Dermis microvascular lymphatic vessel endothelial cell (primary cell): ENCODE measurements at places on chromosomes 4 and X. TPM values are rescaled to one million over a fixed set of nuclear protein-coding genes. Genes with fewer than 3 reads are reported as not detected.

The NAA11 gene
- not detected in 2 replicates for total RNA-seq

The PNCK gene
- total RNA-seq = not detected in 2 replicates

The BEX1 gene
- total RNA-seq = not detected in 2 replicates

DNA sequence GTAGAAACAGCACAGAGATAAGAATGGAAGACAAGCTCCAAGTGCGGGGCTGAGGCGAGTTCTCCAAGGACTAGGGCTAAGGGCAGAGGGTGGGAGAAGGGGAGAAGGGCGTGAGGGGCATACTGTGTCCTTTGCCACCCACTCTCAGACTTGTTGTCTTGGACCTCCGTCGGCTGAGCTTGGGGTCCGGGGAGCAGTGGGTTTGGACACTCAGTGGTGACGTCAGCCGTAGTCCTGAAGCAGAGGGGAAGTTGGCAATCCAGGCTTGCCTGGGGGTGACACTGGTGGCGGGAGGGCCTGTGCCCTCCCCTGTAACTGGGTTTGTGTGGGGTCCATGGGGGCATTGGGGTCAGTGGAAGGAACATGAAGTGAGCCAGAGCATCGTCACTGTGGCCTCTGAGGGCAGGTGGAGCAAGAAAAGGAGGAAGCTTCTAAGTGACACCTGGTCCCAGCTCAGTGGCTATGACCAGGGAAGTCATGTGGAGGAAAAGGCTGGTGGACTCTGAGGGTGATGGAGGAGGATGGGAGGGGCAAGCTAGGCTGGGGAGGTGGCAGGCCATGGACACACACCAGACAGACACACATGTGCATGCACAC lies 17.6 kb downstream of the CD99 start:
- no peak for DNase-seq

DNA sequence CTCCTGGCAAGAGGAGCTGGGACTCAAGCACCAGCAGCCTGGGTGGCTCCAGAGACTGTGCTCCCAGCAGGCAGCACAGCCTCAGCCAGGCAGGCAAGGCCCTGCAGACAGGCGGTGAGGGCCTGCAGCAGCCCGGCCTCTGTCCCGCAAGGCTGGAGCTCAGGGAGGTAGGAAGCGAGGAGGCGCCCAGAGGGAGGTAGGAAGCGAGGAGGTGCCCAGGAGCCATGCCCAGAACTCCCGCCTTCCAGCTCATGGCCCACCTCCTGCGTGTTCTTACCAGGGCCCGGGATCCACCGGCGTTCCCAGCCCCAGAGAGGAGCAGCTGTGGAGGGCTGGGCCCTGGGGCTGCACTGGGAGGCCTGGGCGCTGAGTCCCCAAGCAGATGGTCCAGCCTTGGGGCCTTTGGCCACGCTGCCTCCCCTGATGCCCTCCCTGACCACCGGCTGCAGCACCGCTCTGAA lies 133.1 kb downstream of the HMX1 start:
- DNase-seq = no peak

- no peak for DNase-seq
These were observed 9.0 kb upstream of the MAGEC1 start for GRCh38 chrX:141894733-141895132.

DNA sequence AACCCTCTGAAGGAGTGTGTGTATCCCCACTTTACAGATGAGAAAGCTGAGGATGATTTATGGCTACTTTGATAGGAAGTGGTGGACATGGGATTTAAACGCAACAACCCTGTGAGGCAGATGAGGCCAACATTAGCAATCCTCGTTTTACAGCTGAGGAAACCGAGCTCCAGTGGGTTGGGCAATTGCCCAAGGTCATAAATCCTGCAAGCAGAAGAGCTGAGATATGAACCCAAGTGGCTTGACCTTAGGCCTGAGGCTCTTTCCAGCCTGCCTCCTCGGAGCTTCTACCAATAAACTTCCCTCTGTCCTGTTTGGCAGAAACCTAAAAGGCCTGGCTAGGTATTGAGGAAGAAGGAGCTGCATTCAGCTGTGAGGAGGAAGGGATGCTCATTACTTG lies 185.5 kb upstream of the RBPJ start:
- DNase-seq = no peak
